ENCODE measurements at places on chromosomes 3 and 15.

- DNase-seq: no peak
These were observed 48.9 kb downstream of the GASK1A start for GRCh38 chr3:43028001-43028400.

DNA sequence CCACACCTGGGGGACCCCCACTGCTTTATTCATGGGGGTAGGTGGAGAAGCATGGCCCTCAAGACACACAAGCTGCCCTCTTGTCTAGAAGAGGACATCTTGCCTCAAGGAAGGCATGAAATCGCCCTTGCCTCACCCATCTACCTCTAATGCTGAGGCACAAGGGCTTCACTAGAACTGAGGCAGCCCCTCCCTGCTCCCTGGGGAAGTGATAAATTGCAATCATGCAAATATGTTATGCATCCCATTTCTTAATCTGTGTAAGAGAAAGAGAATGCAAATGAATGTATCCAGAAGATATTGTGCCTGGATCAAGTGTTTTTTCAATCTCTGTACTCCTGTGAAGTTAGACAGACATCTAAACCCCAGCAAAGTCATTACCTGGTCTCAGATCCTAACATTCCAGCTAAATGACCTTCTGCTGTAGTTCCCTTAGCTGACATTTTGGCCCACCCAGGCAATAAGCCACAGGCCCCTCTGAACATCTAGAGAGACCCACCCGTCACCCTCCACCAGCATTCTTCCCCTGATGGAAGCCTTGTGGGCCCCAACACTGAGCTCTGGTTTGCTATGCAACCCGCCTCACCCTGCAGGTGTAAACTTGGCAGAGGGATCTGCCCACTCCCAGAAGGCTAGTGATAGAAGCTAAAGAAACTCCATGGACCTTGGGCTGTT, 53.8 kb downstream of the FAM174B start:
- no peak for DNase-seq

GRCh38 chr3:47250309-47251060, 32.1 kb downstream of the KIF9 start:
- DNase-seq: no peak

DNA sequence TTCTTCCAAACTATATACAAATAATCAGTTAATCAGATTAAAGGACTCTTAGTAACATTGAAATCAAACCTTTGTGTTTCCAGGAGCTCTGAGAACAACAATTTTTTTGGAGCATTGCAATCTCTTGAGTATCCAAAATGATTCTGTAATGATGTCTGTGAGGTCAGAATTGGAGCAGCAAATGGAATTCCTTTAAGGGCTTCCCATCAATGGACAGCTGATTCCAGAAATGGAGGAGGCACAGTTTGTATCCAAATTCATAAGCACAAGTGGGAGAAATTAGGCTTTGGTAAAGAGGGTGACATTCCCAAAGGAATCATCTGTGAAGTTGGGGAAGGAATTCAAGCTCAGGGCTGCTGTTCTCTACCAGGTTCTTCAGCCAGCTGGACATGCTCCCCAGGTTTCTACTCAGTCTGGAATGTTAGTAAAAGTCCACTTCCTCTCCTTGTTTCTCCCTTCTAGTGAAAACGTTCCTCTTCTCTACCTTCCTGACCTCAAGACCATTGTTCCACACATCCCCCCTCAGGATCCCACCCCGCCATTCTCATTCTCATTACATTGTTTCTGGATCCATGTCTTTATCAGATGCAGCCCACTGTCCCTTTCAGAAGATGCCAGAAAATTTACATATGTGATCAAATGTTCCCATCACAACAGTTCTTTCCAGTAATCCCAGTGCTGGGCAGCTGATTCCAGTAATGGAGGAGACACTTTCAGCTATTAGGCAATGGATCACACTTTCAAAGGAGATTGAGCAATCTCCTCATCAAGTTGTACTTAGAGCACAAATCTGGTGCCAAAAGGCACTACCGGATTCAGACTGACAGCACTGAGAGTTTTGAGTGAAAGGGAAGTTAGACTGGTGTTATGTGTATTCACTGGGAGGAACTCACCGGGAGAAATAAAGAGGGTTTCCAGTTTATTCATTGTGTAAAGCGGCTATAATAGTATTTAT, 391.3 kb upstream of the TPRG1 start:
- DNase-seq: peak; percentile 46

- no peak for DNase-seq
These were observed 13.1 kb upstream of the RPL35A start for GRCh38 chr3:197936819-197937384.

DNA sequence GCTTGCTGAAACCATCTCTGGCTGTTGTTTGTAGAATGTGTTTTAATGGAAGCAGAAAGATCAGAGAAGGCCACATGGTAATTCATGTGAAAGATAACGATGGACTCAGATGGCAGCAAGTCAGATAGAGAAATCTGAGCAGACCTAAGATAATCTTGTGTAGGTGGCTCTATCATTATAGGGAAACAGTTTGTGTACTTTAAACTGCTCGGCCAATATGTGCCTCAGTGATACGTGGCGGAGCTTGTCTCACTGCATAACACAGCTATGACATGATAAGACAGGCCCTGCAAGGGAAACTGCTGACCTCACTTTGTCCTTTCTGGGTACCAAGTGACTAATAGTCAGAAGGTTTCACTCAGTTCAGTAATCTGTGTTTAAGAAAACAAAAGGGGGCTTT, 51.0 kb downstream of the MME start:
- DNase-seq: no peak

DNA sequence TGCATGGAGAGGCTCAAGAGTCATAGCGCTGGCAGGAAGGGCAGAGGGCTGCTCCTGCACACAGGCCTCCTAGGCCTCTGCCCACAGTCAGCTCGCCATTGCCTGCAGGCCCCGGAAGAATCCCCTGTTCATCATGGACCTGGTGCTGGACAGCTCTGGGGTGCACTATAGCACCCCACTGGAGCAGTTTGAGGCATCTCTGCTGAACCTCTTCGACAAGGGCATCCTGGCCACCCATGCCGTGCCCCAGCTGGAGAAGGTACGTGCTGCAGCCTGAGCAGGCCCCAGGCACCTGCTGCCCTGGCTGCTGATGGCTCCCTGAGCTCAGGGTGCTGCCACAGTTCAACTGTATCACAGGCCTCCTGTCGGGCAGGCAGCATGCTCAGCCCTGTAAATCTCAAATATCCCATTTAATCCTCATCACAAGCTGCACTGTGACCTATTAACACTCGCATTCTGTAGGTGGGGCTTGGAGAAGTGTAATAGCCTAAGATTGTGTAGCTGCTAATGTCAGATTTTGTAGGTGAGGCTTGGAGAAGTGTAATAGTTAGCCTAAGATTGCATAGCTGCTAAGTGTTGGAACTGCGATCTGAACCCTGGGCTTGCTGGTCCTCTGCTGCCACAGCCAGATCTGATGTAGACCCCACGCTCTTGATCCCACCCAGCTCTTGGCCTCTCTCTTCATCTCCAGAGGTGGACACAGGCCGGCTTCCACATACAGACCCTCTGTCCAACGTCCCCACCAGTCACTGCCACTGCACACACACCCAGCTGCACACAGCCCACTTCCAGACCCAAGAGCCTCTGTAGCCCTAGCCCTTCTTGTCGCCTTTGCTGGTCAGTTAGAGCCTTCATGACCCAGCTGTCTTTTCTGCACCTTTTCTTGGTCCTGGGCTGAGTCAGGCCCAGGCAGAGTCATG, 31.9 kb downstream of the DNAH1 start:
- DNase-seq: no peak

GRCh38 chr15:33188159-33188558, 6.4 kb downstream of the FMN1 start:
- no peak for DNase-seq

GRCh38 chr3:42439261-42440115, 29.1 kb upstream of the LYZL4 start:
- DNase-seq: no peak

DNA sequence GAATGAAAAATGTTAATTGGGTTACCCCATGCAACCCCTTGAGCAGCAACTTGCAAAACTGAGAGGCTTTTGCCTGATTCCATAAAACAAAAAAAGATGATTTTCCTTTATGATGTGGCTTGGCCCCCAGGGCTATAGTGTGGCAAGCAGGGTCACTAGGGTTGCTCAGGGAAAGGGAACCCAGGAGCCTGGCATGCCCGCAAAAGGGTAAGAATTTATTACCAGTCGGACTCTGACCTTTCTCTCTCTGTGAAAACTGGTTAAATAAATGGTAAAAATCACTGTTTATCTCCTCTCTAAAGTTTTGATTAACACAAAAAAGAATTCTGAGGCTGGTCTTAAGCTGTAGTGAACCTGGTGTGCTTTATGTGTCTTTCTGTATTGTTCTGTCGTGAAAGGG, 37.7 kb upstream of the SEC61A1 start:
- DNase-seq: no peak

Measured in SIG-M5 (cell line).